Right lung (tissue), 10 donors: ENCODE measurements at places on chromosomes 13 and 19. TPM values are rescaled to one million over a fixed set of nuclear protein-coding genes. Genes with fewer than 3 reads are reported as not detected.

GRCh38 chr13:63198071-63198470 lies 1782.4 kb upstream of the PCDH20 start:
- DNase-seq, result peak; percentile 57

- DNase-seq, result no peak
Observed at GRCh38 chr19:54480051-54480450, 7.0 kb upstream of the CDC42EP5 start.

GRCh38 chr13:66532146-66532545 lies 698.0 kb downstream of the PCDH9 start:
- DNase-seq, result no peak

GRCh38 chr19:10288662-10289166 lies 1.0 kb upstream of the ICAM5 start:
- no peak for DNase-seq

- DNase-seq, result no peak
Observed at GRCh38 chr19:3025549-3025886, 3.6 kb downstream of the TLE2 start.

GRCh38 chr13:97279913-97280312 lies 57.8 kb downstream of the MBNL2 start:
- DNase-seq, result no peak

- DNase-seq, result no peak
Observed at GRCh38 chr13:95341441-95341840, 40.2 kb upstream of the ABCC4 start.

The LAMP1 gene
- 122 TPM for polyA plus RNA-seq

The ZNF253 gene
- 43.0 TPM for polyA plus RNA-seq

The ZFP14 gene
- 8.1 TPM for polyA plus RNA-seq

The DIRAS1 gene
- polyA plus RNA-seq, result 2.1 TPM

The MYO1F gene
- polyA plus RNA-seq, result 12.2 TPM
